ENCODE measurements at places on chromosomes 16 and 17.

GRCh38 chr16:7400117-7400890 is 67.7 kb downstream of the RBFOX1 start:
- no peak for DNase-seq

- no peak for DNase-seq
Observed at GRCh38 chr17:74224959-74225725, 11.8 kb downstream of the TTYH2 start.

DNA sequence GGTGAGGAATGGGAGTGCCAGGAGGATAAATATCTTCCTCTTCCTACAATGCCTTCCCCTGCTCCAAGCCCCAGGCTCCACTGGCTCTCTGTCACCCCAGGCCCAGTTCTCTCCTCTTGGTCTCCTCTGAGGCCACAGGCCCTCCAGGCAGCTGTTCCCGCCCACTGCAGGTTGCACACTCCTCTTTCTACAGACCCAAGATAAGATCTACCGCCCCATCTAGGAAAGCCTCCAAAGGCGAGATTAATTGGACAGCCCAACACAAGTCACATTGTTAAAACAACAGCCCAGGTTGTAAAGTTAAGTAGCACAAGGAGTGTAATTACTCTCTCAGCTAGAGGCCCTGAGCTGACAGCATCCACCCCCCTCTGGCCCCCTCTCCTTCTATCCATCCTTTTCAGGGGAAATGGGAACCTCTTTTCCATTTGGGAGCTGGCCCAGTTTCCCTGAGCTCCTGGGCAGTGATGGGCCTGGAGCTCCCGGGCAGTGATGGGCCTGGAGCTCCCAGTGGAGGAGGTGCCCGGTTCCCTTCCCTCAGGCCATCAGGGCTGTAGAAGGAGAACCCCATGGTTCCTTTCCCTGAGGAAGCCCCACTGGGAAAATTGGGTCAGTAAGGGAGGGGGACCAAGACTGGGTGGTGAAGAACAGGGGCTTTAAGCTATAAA is 7.3 kb downstream of the DLX4 start:
- DNase-seq: no peak

DNA sequence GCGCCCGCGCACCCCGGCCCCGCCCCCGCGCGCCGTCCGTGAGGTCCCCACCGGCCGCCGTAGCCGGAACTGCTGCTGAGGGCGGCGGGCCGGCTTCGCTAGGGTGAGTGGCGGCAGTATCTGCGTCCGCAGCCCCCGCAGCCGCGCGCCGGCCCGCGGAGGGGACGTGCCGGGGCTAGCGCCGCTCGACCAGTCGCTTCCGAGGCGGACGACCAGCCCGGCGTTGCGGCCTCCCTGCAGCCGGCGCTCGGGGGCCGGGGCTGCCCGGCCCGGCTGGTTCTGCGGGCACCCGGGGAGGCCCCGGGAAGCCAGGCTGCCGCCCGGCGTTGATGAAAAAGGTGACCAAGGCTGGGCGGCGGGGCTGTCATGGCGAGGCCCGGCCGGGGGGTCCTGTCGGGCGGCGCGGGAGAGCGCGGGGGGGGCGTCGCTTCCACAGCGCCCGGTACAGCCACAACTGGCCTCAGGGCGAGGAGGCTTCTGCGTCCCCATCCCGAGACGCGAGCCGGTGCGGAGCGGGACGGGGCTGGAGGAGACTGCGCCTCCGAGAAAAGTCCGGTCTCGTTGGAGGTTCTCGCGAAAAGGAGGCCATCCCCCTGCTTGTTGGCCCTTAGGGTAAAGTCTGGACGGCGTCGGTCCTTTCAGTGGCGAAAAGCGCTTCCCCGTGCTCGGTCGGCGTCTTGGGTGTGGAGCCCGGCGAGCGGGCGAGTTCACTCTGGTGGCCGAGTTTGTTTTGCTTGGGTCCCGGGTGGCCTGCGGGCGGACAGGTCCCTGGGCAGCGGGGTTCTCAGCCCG is at the start of gene CRAMP1:
CRAMP1 (plus strand) TSS at position 41 of the 792 bp plus-strand sequence. CDS start 2,280 bp downstream, outside the sequence.
- peak; percentile 36 for DNase-seq

DNA sequence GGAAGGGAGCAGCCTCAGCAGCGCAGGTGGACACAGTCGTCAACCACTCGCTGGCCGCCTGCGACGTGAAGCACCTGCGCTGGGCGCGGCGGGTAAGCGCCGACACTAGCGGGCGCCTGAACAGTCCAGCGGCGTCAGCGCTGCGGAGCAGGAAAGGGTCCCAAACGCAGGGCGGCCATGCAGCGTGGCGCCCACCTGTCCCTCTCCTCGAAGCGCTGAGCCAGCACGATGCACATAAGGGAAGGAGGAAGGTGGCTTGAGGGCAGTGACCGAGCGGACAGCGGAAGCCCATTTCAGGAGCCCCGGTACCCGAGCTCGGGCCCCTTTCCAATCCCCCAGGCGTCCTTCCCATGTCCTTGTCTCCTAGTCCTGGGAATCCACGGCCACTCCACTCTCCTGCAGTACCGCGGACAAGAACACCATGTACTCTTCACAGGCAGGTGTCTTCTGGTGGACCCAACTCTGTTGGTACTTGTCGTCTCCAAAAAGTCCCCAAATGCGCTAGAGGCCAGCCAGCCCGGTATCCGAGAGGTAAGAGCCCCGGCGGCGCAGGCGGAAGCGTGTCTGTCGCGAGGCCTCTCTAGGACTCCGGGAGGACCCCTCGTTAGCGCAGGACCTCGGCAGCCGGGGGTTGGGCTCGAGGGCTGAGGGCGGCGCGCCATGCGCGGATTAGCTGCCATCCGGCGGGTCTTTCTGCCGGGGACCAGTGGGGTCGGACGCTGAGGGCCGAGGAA is 14.4 kb downstream of the ZNF232 start:
- no peak for DNase-seq

- no peak for DNase-seq
Observed at GRCh38 chr17:38415250-38416194, 12.7 kb upstream of the ARHGAP23 start.

GRCh38 chr16:50588276-50588675 is 40.1 kb downstream of the NKD1 start:
- no peak for DNase-seq

DNA sequence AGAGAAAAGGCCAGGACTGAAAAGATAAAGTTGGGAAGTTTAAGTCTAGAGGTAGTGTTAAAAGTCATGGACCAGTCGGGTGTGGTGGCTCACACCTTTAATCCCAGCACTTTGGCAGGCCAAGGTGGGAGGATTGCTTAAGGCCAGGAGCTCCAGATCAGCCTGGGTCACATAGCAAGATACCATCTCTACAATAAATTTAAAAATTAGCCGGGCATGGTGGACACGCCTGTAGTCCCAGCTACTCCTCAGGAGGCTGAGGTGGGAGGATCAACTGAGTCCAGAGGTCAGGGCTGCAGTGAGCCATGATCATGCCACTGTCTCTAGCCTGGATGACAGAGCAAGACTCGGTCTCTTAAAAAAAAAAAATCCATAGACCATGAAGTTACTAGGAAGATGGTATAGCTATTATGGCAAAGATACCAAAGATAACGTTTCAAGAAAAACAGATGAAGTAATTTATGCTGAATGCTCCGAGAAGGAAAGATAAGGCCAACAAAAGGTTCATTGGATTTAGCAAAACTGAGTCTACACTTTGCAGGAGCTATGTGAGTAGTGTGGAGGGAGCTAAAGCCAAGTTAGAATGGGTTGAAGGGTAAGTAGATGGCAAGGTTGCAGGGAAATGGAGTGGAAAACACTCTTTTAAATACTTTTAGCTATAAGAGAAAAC is 11.7 kb downstream of the TRIM37 start:
- no peak for DNase-seq

GRCh38 chr17:44850025-44850424 is 2.3 kb downstream of the HIGD1B start:
- no peak for DNase-seq

DNA sequence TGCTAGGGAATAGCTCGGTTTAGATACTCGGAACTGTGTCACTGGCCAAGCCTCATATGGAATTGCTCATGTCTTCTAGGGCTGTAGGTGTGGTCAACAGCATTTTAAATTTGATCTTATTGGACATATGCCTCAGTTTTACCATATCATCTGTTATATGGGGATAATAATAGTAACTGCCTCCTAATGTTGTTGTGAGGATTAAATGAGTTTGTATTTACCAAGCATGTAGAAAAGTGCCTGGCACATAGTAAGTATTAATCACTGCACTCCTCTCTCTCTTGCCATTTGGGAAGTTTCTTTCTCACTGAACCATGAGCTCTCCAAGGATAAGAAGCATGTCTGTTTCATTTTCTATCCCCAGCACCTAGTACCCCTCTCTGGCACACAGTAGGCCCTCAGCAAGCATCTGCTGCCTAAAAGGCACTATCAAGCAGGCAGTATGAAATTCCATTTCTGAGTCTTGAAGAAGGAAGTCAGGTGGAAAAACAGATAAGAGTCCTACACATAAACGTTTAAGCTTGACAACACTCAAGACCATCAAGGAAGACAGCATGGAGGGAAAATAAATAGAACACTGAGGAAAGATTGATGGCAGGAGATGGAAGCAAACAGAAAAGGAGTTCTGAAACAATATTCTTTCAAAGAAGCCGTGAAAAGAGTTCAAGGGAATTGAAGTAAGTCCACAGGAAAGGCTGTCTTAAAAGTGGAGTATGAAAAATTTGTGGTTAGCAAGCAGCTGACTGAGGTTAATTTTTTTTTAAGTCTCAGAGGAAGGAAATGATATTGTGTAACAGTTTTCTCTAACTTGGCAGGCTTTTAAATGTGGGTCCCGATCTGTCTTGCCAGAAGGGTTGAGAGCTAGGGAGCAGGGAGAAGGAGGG is 2.2 kb upstream of the ATP6V0A1 start:
- DNase-seq: peak; percentile 68

DNA sequence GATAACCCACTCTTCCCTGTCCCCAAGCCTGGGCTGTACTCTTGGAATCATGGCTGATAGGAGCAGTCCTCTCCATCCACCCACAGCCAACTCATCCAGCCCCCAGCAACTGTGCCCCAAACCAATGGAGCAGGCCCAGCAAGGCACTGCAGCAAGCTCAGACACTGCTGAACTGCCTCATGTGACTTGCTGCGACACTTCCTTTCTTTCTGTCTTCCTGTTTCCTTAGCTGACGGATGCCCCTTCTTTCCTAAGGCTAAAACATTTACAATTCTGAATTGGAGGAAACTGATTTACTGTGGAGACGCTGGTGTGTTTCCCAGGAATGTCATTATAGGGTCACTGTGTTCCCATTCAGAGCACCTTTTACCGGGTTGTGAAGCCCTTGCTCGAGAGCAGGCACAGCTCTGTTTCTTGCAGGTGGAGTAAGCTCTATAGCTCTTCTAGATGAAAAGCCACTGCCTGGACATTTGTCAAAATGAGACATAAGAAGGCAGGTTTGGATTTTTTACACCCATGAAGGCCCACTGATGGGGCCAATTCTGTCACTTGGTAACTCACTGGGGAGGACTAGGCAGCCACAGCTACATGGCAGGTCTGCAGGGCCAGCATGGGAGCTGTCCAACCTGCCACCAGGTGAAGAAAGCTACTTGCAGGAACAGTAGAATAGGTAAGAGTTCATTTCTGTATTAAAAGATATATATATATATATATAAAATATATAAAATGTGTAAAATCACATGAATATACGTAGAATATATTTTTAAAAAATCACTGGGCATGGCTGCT is 27.4 kb downstream of the TMEM11 start:
- DNase-seq: no peak

DNA sequence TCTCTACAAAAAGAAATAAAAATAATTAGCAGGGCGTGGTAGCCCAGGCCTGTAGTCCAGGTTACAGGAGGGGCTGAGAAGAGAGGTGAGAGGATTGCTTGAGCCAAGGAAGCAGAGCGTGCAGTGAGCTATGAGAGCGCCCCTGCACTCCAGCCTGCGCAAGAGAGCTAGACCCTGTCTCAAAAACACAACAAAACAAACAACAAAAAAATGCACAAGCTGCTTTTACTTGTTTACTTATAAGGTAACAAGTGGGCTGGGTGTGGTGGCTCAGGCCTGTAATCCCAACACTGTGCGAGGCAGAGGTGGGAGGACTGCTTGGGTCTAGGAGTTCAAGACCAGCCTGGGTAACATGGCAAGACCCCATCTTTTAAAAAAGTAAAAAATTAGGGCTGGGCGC is 1.7 kb downstream of the CYTH1 start:
- no peak for DNase-seq

DNA sequence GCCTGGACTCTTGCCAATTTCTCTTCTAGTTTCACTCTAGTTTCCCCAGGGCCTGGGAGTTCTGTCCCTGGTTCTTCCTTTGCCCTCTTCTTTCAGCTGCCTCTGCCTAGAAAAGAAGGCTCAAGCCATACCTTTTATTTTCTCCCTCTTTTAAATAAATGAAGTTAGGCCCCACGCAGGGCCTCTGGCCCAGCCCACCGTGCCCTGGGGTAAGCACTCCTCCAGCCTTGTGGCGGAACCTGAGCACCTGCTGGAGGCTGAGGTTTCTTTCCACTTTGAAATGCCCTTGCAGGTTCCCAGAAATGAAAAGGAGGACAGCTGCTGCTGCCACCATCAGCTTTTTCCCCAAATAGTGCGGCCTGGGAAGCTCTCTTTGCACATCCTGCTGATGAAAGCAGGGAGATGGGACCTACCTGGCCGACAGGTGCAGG is 139.4 kb downstream of the CCDC182 start:
- no peak for DNase-seq

DNA sequence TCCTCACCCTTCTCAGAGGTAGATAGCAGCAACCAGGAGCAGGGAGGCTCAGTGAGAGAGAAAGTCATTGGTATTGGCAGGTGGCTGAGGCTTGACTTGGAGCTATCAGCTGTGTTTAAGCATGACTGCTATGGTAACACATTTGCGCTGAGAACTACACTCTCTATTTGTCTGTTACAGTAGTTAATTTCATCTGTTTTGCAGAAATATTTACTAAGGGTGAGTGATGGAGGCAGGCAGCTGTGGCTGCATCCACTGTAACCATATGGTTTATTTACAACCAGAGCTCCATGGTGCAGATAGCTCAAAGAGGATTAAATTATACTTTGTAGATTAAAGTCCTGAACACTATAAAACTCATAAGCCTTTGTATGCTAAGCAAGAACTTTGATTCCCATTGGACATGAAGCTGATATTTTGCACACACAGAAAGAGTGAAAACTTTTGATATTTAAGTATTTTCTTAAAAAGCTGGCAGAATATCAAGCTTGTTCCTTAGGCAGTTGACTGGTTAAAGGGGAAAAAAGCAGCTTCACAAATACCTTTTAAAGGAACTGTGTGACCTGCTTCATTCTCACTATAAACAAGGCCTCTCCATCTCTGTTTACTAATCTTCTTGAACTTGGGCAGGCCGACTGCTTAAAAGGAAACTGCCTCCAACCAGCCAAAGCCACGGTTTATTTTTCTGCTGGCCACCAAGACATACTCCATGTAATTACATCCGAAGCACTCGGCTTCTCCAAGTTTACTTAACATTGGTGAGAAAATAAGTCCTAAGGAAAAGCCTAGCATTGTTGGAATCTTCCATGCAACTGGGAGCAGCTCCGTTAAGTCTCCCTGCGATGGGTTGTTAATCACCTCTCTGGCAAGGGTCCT is 299.8 kb upstream of the ZFHX3 start:
- DNase-seq: no peak
